NCI-H748 treated with DMSO at 0.1 percent for 48 hours (cell line): ENCODE measurements at places on chromosomes 2 and 18.

GRCh38 chr2:118496467-118496866 lies 351.0 kb downstream of the EN1 start:
- DNase-seq = no peak

DNA sequence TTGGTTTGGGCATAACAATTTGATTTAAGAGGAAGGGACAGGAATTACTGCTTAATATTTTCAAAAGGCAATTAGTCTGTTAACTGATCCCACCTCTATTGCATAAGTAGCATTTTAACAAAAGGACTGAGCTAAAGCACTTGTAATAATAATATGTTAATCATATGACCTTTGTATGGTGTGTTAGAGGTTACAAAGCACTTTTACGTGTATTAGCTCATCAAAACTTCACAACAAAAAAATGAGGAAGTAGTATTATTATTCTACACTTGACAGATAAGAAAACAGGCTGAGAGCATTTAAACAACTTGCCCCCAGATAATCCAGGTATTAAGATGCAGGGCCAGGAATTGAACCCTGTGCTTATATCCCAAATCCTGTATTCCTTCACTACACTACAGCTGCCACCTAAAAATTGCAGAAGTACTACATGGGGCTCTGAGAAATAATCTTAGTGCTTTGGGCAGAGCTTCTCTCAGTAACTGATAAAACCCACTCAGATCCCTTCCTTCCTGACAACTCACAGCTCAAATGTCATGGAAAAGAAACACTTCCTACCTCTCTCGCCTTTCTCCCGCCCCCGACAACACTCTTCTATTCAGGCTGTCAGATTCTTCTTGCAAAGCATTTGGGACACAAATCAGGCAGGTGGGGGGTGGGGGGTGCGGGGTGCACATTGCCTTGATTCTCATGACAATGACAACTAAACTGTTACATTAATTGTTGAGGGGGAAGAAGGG lies 20.7 kb upstream of the KCTD1 start:
- DNase-seq = no peak

- no peak for DNase-seq
Measured at GRCh38 chr2:119823734-119824334, 64.1 kb downstream of the PTPN4 start.

DNA sequence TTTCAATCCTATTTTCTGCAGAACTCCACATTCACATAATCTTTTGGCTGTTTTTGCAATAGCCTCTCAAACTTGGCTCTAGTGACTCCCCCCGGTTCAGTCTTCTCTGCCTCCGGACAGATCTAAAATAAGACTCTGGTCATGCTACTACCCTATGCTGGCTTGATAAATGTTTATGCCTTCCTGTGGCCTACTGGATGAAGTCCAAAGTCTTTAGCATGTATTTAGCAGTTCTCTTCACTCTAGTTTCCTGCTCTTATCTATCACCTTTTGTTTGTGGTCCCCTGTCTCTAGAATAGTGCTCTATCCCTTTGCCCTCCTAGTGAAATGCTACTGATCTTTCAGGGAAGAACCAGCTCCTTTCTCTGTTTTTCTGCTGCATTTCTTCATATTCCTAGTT lies 14.4 kb downstream of the ADCYAP1 start:
- DNase-seq = no peak

GRCh38 chr2:192932376-192932775 lies 737.6 kb upstream of the TMEFF2 start:
- DNase-seq = no peak

DNA sequence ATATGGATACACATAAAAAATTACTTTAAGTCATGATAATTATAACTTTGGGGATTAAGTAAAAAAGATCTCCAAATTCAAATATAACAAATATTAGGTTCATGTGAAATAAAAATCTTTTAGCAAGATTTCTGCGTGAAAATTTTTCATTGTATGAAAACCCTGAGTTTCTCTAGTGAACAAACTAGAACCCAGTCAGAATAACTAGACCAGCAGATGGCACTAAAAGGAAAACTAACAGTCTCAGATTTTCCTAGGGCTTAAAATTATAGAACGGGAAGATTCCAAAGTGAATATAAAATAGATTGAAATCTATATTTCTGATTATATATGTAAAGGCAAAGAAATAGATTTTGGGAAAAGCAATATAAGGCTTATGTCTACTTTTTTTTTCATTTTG lies 43.3 kb downstream of the TMEM200C start:
- DNase-seq = peak; percentile 23

DNA sequence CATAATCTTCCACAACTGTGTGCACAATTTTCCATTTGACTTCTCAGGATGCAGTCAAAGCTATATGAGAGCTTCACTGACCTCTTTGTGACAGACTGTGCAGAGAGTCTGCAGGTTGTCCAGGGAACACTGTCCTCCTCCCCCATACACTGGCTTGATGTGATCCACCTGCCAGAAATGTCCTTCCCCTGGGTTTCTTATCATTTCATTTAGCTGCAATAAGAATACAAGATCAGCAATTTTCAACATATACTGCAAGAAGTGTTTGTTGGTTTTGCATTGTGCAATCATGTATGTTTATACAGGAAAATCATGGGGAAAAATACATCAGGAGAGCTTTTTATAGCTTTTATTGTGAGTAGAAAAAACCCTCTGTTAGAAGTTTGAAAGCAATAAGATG lies 150.7 kb downstream of the RAB3GAP1 start:
- no peak for DNase-seq

GRCh38 chr2:230356084-230356483 lies 29.1 kb downstream of the SP140L start:
- no peak for DNase-seq

DNA sequence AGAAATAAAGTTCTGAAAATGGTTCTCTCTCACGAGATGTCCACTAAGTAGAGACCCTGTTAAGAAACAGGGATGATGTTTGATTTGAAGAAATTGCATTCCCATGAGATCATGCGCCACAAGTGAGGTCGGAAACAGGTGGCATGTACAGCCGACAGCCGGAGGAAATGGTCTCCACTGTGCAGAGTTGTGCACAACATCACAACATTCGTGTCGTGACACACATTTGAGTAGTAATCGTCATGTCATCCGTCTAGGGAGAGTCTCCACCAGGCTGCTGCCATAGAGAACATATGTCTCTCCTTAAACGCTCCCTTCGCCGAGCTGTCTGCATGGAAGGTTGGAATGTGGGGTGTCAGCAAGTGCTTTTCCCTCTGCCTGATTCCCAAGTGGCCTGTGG lies 84.7 kb downstream of the ASAP2 start:
- no peak for DNase-seq

DNA sequence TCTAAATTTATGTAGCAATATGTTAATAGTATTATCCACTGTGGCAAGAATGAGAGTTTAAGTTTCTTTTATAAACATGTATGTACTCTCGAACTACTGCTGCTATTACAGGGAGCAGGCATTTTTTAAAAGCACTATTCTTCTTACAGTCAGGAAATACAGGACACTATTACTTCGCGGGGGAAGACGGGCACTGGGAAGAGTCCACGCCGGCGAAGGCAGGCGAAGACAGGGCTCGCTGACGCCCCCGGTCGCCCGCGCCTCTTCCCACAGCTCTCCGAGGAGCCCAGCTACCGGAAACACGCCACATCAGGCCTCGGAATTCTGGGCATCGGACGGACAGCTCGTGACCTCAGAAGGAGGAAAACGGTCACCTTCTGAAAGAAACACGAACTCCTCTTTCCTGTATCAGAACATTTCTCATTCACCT lies 90.2 kb downstream of the FAM161A start:
- DNase-seq = peak; percentile 75

DNA sequence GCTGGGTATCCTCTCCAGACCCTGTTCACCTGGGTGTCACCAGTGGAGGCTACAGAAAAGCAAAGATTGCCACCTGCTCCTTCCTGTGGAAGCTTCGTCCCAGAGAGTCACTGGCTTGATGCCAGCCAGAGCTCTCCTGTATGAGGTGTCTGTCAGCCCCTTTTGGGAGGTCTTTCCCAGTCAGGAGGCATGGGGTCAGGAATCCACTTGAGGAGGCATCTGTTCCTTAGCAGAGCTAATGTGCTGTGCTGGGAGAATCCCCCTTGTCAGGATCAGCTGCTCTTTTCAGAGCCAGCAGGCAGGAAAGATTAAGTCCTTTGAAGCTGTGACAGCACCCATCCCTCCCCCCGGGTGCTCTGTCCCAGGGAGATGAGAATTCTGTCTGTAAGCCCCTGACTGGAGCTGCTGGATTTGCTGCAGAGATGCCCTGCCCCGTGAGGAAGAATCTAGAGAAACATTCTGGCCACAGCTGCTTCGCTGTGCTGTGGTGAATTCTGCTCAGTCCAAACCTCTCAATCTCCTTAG lies 121.8 kb downstream of the GPR39 start:
- DNase-seq = no peak

GRCh38 chr2:4486971-4487370 lies 783.6 kb downstream of the DCDC2C start:
- no peak for DNase-seq

DNA sequence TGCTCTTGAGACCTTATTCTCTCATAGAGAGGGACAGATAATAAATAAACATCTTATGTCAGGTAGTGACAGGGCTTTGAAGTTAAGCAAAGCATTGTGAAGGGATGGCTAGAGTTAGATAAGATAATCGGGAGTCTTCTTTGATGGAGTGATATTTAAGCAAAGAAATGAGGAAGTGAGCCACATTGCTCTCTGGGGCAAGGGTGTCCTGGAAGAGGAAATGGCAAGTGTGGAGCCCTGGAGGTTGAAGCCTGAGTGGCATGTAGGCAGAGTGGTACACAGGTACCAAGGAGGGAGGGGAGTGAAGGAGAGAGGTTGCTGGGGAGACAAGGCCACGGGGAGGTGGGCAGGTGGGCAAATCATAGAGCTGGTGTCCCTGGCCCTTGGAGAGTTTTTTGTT lies 110.2 kb downstream of the CTAGE1 start:
- DNase-seq = no peak

GRCh38 chr2:505941-506340 lies 171.3 kb downstream of the TMEM18 start:
- no peak for DNase-seq

GRCh38 chr18:3703732-3704176 lies 253.8 kb downstream of the TGIF1 start:
- peak; percentile 26 for DNase-seq

- no peak for DNase-seq
Measured at GRCh38 chr2:148375214-148375613, 269.3 kb upstream of the EPC2 start.

GRCh38 chr2:128448331-128449225 lies 129.9 kb upstream of the HS6ST1 start:
- DNase-seq = no peak

DNA sequence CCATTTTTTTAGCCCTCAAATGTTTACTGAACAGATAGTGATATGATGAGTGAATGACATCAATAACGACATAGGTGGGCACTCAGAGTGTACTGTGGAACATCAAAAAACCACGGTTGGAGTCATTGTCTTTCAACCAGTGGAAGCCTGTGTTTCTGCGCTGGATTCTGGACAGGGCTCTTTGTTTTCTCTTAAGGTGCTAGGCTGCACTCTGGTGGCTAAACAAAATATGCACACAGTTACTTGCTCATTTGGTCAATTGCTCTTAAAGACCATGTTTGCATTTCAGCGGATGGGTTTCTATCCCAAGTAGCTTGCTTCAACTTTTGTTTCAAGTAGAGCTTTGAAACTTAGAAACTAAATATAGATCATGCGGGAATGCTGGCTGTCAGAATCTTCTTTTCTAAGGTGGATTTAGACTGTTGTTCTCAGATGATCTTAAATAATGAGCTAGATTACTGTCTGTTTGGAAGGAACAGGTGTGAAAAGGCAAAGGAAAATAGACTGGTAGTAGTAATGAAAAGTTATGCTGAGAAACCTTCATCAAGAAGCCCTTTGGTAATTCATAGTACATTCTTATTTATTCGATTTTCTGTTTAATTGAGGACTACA lies 48.5 kb upstream of the LYPD6B start:
- peak; percentile 60 for DNase-seq
